Skin of body (tissue), 3 donors: ENCODE measurements at places on chromosomes 5 and 9. TPM values are rescaled to one million over a fixed set of nuclear protein-coding genes. Genes with fewer than 3 reads are reported as not detected.

FAM114A2 gene
- 27.2 TPM for total RNA-seq

PCDH1 gene
- 21.3 TPM for total RNA-seq

KCNT1 gene
- total RNA-seq = 0.39 TPM

IFNK gene
- not detected for total RNA-seq

SECISBP2 gene
- total RNA-seq = 54.9 TPM

TMEM174 gene
- not detected for total RNA-seq

AFAP1L1 gene
- total RNA-seq = 20.8 TPM

C5orf34 gene
- total RNA-seq = 5.1 TPM

PCDHGA9 gene
- 4.2 TPM for total RNA-seq

ADAM19 gene
- 5.9 TPM for total RNA-seq

SETX gene
- 71.9 TPM for total RNA-seq

IL4 gene
- not detected for total RNA-seq

GFM2 gene
- 36.7 TPM for total RNA-seq

C9 gene
- 0.10 TPM for total RNA-seq

MEF2C gene
- total RNA-seq = 125 TPM

PDCD1LG2 gene
- 1.5 TPM for total RNA-seq

CD74 gene
- 194 TPM for total RNA-seq

HTR4 gene
- total RNA-seq = not detected

PCYOX1L gene
- total RNA-seq = 6.5 TPM

PHF24 gene
- 0.49 TPM for total RNA-seq

PCDHA10 gene
- 0.20 TPM for total RNA-seq

SPINK13 gene
- total RNA-seq = not detected

GDA gene
- total RNA-seq = 1.5 TPM

GADD45G gene
- 8.3 TPM for total RNA-seq

PRRT1B gene
- total RNA-seq = not detected

PCDHGB3 gene
- 4.3 TPM for total RNA-seq

ANKDD1B gene
- 1.6 TPM for total RNA-seq

FLT4 gene
- 7.5 TPM for total RNA-seq

MYOT gene
- total RNA-seq = 26.8 TPM

HRCT1 gene
- not detected for total RNA-seq

ANKH gene
- total RNA-seq = 23.2 TPM

CTSV gene
- total RNA-seq = 75.6 TPM

LEAP2 gene
- 0.79 TPM for total RNA-seq

NUP155 gene
- 34.3 TPM for total RNA-seq

SLC36A2 gene
- 0.20 TPM for total RNA-seq

SLC6A19 gene
- total RNA-seq = not detected

EIF4EBP3 gene
- total RNA-seq = 1.3 TPM

GABRG2 gene
- total RNA-seq = not detected

GPRIN1 gene
- total RNA-seq = 4.8 TPM

CARTPT gene
- total RNA-seq = not detected

SLC6A7 gene
- not detected for total RNA-seq

C8G gene
- total RNA-seq = not detected

PFN3 gene
- not detected for total RNA-seq

SEMA5A gene
- 31.5 TPM for total RNA-seq

SLC45A2 gene
- total RNA-seq = 0.39 TPM

UGT3A2 gene
- total RNA-seq = 21.4 TPM

POU5F2 gene
- total RNA-seq = 4.9 TPM

F12 gene
- 1.3 TPM for total RNA-seq

MYMK gene
- 0.89 TPM for total RNA-seq

PHYHD1 gene
- total RNA-seq = 13.5 TPM

GABRB2 gene
- total RNA-seq = 0.49 TPM

PCDHA1 gene
- total RNA-seq = not detected

GABRP gene
- total RNA-seq = 31.4 TPM

GRK6 gene
- 23.8 TPM for total RNA-seq

COL23A1 gene
- 4.6 TPM for total RNA-seq
